Effector memory CD4-positive, alpha-beta T cell (primary cell): ENCODE measurements at places on chromosomes 13 and 19.

- no peak overlapping the region for H3K4me3 ChIP-seq
- DNase-seq: no peak
- no peaks in the 10 kb centered on the region for H3K27me3 ChIP-seq
- no peaks in the 10 kb centered on the region for H3K36me3 ChIP-seq
- peaks cover 4% of the 10 kb centered on the region for H3K4me1 ChIP-seq
Measured at GRCh38 chr13:101624210-101624922, 171.9 kb downstream of the ITGBL1 start.

DNA sequence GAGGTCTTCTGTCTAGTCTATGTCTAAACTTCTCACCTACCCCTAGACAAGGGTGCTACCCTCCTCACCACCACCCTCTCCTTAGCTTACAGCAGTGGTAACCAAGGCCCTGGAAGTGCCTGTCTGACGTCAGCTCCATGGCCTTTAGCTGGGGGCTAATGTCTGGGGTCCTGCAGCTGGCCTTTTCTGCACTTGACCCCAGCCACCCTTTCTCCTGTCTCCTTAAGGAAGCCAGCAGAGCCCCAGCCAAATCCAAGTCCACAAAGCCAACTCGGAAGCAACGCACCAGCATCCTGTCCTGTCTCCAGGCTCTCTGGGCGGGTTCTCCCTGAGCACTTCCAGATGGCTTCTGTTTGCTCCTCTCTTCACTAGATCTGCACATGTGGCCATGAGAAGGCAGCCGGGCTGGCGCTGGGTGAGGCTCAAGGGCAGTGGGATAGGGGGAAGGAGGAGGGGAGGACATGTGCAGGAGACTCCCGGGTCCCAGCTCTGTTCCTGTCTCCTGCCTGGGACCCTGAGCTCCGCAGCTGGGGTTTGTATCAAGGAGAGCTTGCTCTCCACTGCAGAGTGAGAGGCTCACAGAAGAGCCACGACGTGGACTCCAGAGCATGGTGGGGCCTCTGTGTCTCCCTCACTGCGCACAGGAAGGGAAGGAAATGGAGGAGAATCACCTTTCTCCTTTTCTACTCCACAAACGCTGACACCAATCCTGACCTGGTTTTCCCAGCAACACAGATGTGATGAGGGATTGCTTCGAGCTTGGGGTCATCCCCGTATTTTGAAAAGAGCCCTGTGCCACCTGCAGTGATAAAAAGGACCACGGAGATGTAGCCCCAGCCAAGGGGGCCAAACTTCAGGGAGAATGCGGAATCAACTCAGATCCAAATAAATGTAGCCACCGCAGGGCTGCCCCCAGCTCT, 204.2 kb downstream of the USP12 start:
- H3K4me3 ChIP-seq: no peak overlapping the region
- DNase-seq: no peak
- H3K27me3 ChIP-seq: no peaks in the 10 kb centered on the region
- no peak overlapping the region for H3K27ac ChIP-seq

DNA sequence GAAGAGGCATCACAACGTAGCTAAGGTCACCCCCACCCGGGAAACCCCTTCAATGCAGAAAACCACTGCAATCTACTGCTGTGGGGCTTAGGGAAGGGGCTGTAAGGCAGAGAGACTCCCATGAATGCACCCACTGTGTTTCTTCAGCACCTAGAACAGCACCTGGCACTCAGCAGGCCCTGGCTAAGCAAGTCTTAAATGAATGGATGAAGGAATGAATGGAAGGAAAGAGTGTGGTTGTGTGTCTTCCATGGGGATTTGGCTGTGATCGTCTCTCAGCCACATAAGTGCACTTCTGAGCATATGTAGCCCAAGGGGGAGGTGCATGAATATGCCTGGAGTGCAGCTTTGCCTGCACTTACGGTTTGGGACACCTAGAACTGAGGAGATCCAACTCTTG, 2.9 kb downstream of the CCDC159 start:
- H3K4me1 ChIP-seq: peaks cover 15% of the 10 kb centered on the region
- H3K36me3 ChIP-seq: no peaks in the 10 kb centered on the region
- H3K4me3 ChIP-seq: no peak overlapping the region

DNA sequence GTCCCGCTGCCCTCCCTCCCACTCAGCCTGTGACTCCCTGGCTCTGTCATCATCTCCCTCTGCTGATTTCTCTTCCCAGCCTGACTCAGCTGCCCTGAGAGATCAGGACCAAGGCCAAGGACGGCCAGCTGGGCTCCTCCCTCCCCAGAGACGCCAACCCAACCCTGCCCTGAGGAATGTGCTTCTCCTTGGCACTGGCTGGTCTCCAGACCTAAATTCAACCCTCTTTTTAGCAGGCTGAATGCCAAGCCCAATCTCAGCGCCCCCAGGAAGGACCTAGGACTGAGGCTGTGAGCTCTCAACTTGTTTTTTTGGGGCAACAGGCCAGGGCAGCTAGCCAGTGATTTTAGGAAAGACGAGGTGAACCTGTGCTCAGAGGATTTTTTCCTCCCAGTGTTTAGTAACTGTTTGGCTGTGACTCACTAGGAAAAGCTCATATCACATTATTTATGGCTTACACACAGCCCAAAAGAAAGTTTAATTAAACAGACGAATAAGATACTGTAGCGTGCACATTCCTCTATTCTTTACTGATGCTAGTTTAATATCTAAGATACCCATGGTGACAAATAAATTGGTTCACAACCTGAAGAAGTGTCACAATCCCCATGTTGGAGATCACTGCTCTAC, 7.4 kb upstream of the IGFL1 start:
- H3K36me3 ChIP-seq: no peaks in the 10 kb centered on the region
- no peak for DNase-seq
- H3K27me3 ChIP-seq: peaks cover 5% of the 10 kb centered on the region
- H3K4me1 ChIP-seq: no peaks in the 10 kb centered on the region
- no peak overlapping the region for H3K4me3 ChIP-seq

GRCh38 chr19:9407827-9408226, 27.5 kb downstream of the ZNF266 start:
- H3K36me3 ChIP-seq: peaks cover 9% of the 10 kb centered on the region
- no peaks in the 10 kb centered on the region for H3K27me3 ChIP-seq
- H3K4me1 ChIP-seq: peaks cover 6% of the 10 kb centered on the region

- H3K4me3 ChIP-seq: no peak overlapping the region
- H3K27me3 ChIP-seq: no peaks in the 10 kb centered on the region
- no peak for DNase-seq
Measured at GRCh38 chr13:47869776-47870175, 131.3 kb downstream of the SUCLA2 start.

- peak overlapping the region; percentile 82 for H3K4me3 ChIP-seq
- peaks cover 4% of the 10 kb centered on the region for H3K36me3 ChIP-seq
Measured at GRCh38 chr19:10653482-10653731, 739 bp upstream of the ILF3 start.

GRCh38 chr13:48502601-48503319, 30.1 kb downstream of the RCBTB2 start:
- H3K27ac ChIP-seq: no peak overlapping the region
- H3K4me3 ChIP-seq: no peak overlapping the region
- H3K27me3 ChIP-seq: no peaks in the 10 kb centered on the region
- no peak for DNase-seq
- H3K36me3 ChIP-seq: no peaks in the 10 kb centered on the region

DNA sequence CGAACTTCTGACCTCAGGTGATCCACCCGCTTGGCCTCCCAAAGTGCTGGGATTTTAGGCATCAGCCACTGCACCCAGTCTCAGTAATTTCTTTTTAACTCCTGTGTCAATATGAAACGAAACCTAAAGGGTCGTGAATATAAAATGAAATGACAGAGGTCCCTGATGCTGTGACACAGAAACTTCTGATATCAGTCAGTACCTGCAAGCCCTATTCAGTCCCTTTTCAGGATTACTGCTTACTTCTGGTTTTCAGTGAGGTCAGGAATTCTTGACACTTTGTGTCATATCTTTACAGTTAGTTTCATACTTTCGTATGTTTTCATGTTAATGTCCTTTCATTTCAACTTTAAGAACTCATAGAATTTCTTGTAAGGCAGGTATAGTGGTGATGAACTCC, 58.7 kb downstream of the RNF17 start:
- no peaks in the 10 kb centered on the region for H3K4me1 ChIP-seq
- H3K4me3 ChIP-seq: no peak overlapping the region
- no peak for DNase-seq
- peaks cover 3% of the 10 kb centered on the region for H3K27me3 ChIP-seq

DNA sequence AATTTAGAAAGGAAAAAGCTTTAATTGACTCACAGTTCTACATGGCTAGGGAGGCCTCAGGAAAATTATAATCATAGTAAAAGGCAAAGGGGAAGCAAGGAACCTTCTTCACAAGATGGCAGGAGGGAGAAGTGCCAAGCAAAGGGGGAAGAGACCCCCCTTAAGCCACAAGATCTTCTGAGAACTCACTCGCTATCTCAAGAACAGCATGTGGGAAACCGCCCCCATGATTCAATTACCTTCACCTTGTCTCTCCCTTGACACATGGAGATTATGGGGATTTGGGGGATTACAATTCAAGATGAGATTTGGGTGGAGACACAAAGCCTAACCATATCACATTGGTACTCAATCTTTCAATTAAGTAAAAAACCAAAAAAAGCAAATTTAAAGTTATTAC, 1778.7 kb upstream of the MIR17HG start:
- H3K27me3 ChIP-seq: no peaks in the 10 kb centered on the region
- DNase-seq: no peak
- H3K36me3 ChIP-seq: no peaks in the 10 kb centered on the region
- H3K27ac ChIP-seq: no peak overlapping the region
- no peak overlapping the region for H3K4me3 ChIP-seq

DNA sequence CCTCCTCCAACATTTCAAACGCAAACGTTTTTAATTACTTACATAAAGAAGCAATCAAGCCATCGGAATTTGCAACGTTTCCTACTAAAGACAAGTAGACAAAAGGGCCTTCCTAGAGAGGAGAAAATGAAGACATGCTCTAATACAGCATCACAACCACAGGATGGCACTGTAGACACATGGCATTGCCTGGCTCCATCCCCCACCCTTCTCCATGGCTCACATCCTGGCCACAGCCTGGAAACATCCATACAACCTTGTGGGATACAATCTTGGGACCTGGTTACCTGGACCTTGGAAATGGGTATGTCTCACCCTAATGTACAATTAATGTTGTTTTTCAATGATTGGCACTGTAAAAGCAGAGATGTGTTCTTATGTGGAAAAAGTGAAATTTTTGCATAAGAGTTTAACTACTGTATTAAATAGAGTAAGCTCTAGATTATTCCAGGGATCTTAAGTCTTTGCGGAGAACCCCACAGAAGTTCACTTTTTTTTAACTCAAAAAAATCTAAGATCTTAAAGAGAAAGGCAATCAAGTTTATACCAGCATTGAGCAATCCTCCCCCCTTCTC, 21.5 kb downstream of the EBPL start:
- H3K27me3 ChIP-seq: no peaks in the 10 kb centered on the region
- H3K27ac ChIP-seq: no peak overlapping the region
- no peak for DNase-seq
- peaks cover 6% of the 10 kb centered on the region for H3K36me3 ChIP-seq
- no peak overlapping the region for H3K4me3 ChIP-seq
